ENCODE measurements at places on chromosomes 6 and 20. TPM values are rescaled to one million over a fixed set of nuclear protein-coding genes. Genes with fewer than 3 reads are reported as not detected.
A peak's percentile ranks its signal among the peaks of the same experiment; 100 is the strongest.

- DNase-seq: no peak
Observed at GRCh38 chr20:41185013-41185757, 47.8 kb downstream of the PLCG1 start.

Gene FHL5
- not detected for total RNA-seq

Gene WFDC2
- total RNA-seq: not detected

Gene BMP2
- total RNA-seq: not detected

GRCh38 chr6:159640322-159640721 is 52.7 kb downstream of the SOD2 start:
- no peak for DNase-seq

DNA sequence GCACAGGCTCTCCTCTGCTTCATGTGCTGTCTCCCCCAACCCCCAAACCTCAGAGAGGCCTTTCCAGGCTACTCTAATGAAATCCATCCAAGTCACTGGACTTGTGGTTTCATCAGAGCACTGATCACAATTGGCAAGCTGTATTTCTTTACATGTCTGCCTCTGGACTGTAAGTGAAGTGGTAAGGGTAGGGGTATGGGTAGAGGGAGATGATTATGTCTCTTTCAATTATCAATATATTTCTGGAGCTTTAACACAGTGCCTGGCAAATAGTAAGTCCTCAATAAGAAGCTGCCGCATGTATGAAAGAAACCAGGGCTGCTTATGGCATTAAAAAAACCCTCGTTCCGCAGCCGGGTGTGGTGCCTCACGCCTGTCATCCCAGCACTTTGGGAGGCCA is 5.4 kb downstream of the TRERF1 start:
- no peak for DNase-seq

Gene SLC22A1
- total RNA-seq: 0.67 TPM

DNA sequence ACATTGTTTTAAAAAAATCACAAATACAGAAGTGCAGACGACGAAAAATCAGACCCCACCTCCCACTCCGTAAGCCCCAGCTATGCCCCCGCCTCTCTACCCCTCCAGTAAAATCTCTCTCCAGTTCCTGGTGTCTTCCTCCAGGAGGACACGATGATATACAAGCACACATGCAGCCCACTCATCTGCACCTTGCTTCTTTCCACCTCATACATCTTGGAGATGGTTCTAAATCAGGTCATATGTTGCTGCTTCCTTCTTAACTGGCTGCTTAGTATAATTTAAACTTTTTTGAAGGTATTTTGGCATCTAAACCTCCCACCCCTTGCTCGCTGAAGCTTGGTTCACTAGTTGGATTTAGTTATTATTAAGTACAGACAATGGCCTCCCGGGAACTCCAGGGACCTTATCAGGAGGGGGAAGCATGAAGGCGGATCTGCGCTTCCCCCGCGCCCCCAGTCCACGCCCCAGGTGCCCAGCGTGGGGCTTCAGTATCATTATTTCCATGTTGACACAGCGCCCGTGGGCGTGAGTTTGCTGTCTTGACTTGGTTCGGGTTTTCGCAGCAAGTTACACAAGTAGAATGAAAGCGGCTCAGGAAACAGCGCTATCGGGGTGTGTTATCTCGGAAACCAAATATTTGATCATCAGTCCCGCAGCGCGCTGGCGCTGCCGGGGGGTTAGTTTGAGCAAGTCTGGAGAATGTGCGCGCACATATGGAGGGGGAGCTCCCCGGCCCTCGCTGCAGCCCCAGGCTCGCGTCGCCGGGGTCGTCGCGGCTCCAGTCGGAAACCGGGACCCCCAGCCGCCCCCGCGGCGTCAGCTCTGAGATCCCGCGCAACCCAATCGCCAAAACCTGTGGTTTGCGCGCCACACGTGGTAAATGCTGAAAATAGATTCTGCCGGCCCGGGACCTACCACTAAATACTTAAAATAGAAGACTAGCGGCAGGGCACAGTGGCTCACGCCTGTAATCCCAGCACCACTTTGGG is 2.3 kb downstream of the BMP7 start:
- DNase-seq: no peak

Gene C4B
- total RNA-seq: 2.2 TPM

DNA sequence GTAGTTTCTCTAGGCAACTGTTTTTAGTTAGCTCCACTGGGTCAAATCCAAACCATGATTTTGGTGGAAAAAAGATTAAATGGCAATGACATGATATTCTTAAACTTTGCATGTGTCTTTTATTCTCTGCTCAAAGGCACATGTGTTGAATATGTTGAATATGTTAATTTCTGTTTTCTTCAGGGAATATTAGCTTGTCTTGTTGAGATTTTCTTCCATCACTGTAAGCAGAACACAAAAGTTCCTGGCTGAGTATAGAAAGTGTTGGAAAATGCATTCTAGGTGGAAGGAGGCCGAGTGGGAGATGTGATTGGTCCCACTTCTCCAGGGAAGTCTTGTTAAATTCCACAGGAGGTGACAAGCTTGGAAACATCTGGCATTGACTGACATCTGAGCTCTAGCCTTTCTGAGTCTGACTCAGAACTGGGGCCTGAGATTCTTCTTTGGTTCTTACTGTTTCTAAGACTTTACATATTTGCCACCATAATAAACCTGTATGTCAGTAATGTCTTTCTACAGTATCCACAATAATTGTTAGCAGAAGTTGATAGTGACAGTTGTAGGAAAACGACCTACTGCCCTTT is 81.1 kb downstream of the LAMA4 start:
- no peak for DNase-seq

- DNase-seq: no peak
Observed at GRCh38 chr20:53981752-53982437, 88.5 kb downstream of the BCAS1 start.

DNA sequence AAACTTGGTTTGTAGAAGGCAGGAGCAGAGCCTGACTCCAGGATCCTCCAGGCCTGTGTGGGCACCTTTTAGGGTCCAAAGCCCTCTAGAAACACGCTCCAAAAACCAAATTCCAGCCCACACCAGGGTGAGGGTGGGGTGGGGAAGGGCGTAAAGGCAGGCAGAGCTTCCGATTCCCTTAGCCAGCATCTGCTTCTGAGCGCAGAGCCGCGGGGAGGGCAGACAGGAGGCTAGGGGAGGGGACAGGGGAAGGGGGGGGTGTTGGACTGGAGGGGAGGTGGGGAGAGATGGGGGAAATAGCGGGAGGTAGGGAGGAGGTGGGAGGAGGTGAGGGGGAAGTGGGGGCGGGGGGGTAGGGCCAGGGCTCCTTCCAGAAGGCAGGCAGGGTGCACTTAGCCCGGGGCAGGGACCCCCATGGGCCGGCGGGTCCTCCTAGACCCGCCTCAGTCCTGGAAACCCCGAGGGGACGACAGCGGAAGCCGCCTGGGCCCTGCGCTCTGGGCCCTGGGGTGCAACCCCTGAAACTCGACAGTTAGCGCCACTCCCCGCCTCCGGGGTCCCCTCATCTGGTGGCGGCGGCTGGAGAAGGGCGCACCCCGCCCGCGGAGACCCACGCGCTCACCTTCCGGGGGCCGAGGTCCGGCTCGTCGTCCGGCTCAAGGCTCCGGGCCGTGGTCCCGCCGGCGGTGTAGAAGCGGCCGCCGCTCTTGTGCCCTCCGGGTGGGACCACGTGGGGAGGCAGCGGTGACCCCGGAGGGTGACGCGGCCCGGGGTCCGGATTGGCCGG is 22.0 kb upstream of the FRMD1 start:
- no peak for DNase-seq

GRCh38 chr20:2402271-2402980 is 21.7 kb downstream of the TGM6 start:
- no peak for DNase-seq

- DNase-seq: no peak
Observed at GRCh38 chr6:147497472-147497871, 11.0 kb upstream of the SAMD5 start.

GRCh38 chr6:20751293-20751935 is 217.2 kb downstream of the CDKAL1 start:
- DNase-seq: no peak

DNA sequence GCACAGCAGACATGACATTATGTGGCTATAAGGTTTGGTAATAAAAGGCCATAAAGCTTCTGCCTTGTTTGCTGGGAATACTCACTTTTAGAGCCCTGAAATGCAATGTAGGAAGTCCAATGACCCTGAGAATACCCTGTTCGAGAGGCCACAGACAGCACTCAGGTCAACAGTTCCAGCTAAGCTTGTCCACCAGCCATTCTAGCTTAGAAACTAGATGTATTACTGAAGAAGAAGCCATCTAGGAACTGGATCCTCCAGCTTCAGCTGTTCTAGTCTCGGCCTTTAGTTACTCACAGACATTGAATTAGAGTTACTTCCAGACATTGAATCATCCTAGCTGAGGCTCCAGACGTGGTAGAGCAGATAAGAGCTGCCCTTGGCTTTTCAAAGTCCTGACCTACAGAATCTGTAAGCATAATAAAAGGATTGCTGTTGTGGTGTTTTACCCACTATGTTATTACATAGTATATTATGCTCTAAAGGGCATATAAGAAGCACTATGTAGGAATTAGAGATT is 84.9 kb downstream of the MMS22L start:
- no peak for DNase-seq

- DNase-seq: no peak
Observed at GRCh38 chr6:93036835-93037234, 382.5 kb downstream of the EPHA7 start.

Gene FAM110A
- 30.2 TPM for total RNA-seq

DNA sequence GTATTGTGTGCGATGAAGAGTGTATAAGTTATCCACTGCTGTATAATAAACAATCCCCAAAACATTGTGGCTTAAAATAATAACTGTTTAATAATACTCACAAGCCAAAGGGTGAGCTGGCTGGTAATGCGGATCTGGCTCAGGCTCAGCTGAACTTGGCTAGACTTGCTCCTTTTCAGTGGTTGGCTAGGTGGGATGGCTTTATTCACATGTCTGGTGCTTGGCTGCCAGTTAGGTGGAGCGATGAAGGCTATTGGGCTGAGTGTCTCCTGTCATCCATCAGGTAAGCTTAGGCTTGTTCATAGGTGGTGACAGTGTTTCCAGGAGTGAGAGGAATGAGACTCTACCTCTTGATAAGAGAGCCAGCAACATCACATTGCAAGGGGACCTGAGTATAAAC is 135.0 kb upstream of the ASCC3 start:
- DNase-seq: no peak

GRCh38 chr6:157232161-157232895 is 91.0 kb downstream of the TMEM242 start:
- no peak for DNase-seq

- no peak for DNase-seq
Observed at GRCh38 chr6:150025201-150025917, at the start of gene RAET1L. TSS of gene RAET1L (minus strand) at chr6:150025532. CDS start at chr6:150025471, 61 bp downstream.

- DNase-seq: peak; percentile 48
Observed at GRCh38 chr6:110878751-110879522, 4.4 kb downstream of the AMD1 start.

GRCh38 chr6:17740559-17741220 is 34.0 kb upstream of the NUP153 start:
- no peak for DNase-seq

DNA sequence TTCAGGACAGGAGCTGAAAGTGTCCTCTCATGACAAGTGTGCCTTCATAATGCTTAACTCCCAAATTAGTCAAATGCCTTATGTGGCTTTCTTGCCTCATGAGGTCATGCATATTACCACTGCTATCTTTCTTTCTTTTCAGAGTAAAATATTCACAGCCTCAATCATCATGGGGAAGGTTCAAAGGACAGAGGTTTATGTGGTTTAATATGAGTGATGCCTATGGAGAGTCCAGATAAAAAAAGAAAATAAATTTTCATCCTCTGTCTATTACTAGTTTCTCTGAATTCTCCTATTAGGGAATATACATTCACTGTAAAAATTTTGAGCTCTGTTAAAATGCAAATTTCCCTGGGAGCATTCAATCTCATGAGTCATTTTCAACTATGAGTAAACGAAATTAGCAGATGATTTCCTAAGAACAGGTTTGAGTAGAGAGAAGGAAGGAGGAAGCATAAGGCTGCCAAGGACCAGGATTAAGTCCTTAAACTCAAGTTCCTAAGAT is 396.9 kb upstream of the ADGRB3 start:
- no peak for DNase-seq

Gene MUC22
- not detected for total RNA-seq

Gene TMEM14A
- total RNA-seq: 25.3 TPM

- DNase-seq: no peak
Observed at GRCh38 chr20:47392721-47393073, 36.2 kb upstream of the ZMYND8 start.

- DNase-seq: no peak
Observed at GRCh38 chr6:136717716-136717990, 74.6 kb downstream of the MAP3K5 start.
